MCF 10A (cell line): ENCODE measurements at places on chromosomes 2 and 18.
A peak's percentile ranks its signal among the peaks of the same experiment; 100 is the strongest.

- no peak for DNase-seq
These were observed at the start of gene NEB for GRCh38 chr2:151733771-151734672. NEB (minus strand) TSS chr2:151734476; CDS start chr2:151733156, 1,320 bp downstream.

DNA sequence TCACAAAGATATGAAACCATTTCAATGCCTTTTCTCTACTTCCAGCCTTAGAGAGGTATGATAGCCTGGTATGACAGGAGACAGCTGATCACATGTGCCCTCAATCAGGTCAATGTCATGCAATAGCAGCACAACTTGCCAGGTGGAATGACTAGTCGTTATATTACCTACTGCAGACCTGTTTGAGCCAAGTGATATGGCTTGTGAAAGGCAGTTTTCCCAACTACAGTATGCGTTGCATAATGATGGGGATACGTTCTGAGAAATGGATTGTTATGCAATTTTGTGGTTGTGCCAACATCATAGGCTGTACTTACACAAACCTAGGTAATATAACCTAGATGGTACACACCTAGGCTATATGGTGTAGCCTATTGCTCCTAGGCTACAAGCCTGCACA is 262.8 kb downstream of the ICOS start:
- peak; percentile 68 for DNase-seq

DNA sequence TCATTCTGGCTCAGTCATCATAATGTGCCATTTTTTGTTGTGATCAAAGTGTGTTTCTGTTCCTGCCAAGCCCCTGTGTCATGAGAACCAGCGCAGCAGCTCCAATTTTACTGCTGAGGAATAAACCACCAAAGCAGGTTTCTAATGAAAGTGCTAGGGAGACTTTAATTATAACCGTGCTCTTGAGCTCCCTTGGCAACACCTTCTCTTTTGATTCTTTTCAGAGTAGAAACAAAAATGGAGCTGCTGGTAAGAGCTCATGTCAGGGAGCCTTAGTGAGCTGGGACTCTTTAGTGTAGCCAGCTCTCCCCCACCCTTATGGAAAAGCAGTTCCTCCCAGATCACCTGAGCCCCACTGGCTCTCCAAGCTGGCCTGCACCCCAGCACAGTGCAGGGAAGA is 74.3 kb downstream of the LYPD1 start:
- no peak for DNase-seq

DNA sequence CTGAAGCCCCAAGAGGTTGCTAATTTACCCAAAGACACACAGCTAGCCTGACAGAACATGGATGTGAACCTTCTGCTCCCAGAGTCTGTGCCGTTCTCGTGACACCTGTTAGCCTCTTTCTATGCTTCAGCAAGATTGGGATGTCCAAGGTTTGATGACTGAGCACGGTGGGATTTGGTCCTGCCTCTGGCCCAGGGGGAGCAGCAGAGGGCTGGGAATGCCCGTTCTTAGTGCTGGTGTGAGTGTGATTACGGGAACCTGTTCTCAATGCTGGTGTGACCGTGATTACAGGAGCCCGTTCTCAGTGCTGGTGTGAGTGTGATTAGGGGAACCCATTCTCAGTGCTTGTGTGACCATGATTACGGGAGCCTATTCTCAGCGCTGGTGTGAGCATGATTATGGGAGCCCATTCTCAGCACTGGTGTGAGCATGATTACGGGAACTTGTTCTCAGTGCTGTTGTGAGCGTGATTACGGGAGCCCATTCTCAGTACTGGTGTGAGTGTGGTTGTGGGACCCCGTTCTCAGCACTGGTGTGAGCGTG is 67.3 kb upstream of the SNTG2 start:
- DNase-seq, result no peak

- no peak for DNase-seq
These were observed 34.8 kb upstream of the PPP4R1 start for GRCh38 chr18:9649164-9649540.

DNA sequence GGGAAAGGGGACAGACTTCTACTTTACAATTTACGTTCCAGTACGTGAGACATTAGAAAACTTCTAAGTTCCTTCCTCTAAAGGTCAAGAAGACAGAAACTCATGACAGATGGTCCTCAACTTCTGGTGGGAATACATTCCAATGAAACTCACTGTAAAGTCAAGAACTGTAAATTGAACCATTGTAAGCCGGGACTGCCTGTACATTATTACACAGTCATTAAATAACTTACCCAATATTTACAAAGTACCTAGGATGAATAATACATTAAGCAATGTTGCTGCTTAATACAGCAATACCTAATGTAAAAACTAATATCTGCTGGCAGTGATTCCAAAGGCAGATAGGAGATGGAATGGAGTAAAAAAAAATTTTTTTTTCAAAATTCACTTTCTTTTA is 51.9 kb downstream of the CDH2 start:
- DNase-seq, result no peak

DNA sequence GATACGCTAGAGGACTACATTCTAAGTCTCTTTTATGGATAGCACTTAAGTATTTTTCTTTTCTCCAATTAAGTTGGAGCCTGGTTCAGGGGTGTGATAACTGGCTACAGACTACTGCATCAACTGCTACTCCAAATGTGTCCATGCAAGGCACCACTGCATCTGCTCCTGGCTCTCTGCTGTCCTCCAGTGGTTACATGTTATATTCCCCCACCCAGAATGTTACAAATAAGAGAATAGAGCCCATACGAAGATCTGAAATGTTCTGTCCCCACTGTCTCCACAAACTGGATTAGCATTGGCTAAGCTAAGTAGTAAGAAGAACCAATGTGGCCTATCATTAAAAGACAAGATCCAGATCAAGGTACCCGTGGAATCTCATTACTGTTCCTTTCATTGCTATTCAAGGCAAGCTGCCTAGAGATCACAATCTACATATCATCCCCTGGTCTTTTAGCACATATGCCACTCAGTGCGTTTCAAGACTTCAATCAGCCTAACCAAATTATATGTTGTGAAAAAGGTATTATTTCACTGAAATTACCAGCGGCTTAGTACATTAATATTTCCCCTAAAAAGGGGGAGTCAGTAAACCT is 308.3 kb upstream of the SLC8A1 start:
- DNase-seq, result peak; percentile 64

- DNase-seq, result peak; percentile 73
These were observed 52.8 kb upstream of the IL1RL1 start for GRCh38 chr2:102258386-102259074.

DNA sequence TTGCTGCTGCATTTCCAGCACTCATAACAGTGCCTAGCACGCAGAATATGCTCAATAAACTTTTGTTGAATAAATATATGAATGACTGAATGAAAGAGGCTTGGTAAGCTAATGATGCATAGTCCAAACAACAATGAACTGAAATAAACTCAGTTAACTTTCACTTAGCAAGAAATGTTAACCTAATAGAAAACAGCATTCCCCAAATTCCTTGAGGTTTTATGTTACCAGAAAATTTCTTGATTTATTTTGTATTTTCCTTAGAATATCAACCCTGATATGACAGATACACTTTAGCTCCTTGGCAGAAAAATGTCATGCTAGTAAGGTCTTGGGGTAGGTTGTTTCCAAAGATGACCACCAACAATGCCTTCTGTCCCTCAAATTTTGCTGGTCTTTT is 217.4 kb downstream of the KCNE4 start:
- no peak for DNase-seq

- no peak for DNase-seq
These were observed 1186.8 kb upstream of the CELF4 start for GRCh38 chr18:38752430-38752829.

GRCh38 chr2:133972786-133973185 is 281.1 kb upstream of the MGAT5 start:
- DNase-seq, result peak; percentile 13

DNA sequence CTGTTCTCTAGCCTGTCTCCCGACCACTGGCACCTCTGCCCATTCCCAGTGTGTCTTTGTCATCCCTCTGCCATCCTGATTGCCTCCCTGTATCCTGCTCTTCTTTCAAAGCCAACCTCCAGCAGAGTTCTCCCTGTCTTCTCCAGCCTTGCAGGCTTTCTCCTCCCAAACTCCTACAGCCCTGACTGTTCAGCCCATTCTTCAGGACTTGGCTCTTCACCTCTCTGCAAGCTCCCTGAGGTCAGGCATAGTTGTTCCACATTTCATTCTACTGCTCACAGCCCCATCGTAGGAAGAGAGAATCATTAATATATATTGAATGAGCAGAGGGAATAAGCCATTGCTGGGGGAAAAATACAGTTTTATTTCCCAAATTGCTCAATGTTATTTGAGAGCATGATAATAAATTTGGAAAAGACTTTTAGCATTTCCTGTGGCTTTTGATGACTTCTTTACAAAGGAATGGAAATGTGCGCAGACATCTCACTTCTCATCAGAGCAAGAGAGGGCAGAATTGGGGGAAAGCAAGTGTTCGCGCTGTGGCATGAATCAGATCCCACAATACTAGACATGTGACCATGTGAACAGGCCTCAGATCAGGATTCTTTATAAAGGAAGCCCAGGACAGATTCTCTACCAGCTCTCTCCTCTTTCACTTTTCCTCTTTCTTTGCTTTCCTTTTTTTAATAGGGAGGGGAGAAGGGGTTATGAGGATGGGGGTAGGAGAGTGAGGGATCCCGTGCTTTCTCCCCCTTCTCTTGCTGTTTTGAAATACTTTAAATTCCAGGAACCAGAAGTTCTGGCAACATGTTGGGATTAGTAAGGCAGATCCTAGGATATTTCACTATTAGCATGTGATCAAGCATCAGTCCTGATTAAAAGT is 37.4 kb downstream of the EPAS1 start:
- DNase-seq, result peak; percentile 85

DNA sequence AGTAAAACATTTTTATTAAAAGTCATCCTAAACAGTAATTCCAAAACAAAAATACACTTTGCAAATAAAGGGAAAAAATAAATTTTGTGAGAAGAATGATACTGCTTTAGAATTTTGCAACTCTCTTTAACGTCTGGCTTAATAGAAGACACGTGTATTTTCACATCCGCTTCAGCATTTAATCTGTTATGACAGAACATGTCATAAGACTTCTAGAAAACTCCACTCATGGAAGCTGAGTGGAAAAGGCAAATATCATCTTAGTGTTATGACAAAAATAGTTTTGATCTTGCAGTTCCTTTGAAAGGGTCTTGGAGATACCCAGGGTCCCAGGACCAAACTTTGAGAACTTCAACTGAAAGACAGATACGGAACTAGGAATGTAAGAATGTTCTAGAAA is 350.1 kb downstream of the NCKAP5 start:
- no peak for DNase-seq
